ENCODE measurements at places on chromosomes 3 and 15.

GRCh38 chr3:74080056-74080461, 455.3 kb upstream of the PDZRN3 start:
- no peak for DNase-seq

GRCh38 chr3:122392868-122393844, 9.2 kb downstream of the FAM162A start:
- no peak for DNase-seq

DNA sequence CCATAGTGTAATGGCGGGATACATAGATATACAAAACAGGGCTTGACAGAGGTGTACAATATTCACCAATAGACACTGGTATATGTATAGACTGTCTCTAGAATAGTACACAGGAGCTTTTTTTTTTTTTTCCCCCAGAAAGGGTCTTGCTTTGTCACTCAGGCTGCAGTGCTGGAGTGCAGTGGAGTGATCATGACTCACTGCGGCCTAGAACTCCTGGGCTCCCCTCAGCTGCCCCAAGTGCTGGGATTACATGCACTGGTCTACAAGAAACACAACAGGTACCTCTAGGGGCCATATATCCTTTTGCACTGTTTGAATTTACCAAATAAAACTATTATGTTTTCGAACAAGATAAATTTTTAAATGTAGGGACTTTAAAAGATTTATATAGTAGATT, 12.3 kb downstream of the RHOA start:
- DNase-seq: no peak

DNA sequence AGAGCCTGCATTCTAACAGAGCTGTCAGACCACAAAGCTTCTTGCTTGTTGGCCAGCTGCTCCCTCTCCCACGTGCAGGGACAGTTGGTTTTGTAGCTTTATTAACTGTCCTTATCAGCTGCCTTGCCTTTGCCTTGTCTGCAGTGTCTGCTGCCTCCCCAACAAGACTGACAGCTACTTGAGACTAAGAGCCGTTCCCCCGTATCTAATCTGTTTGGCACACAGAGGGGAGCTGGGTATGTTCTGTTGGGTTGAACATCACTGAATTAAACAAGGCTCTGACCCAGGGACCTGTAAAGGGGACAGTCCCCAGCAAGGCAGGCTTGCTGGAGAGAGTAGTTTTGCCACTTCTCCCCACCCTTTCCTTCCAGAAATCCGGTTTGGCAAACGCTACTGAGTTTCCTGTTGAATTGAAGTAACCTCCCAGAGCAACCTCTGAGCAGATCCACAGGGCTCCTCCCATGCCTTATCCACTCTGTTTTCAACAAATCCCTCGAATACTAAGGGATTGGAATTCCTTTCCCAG, 116.1 kb downstream of the ANP32A start:
- DNase-seq: no peak

GRCh38 chr3:30648670-30649357, 42.4 kb downstream of the TGFBR2 start:
- DNase-seq: no peak

GRCh38 chr3:122754929-122755328, 38.7 kb downstream of the HSPBAP1 start:
- DNase-seq: no peak

DNA sequence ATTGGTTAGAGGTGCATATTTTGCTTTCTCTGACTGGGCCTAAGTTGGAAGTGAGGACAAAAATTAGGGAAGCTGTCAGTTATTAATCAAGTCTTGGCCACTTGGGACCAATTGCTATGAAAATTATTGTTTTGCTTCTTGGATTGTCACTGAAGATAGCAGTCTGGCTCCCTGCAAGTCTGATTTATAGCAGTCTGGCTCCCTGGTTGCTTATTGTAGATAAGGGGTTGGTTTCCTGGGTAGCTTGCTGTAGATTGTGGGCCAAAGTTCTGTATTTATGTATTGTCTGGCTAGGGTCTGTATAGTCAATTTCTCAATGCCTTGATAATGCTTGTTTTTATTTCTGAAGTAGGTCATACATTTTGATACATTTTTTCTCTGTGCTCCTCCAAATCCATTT, 13.3 kb upstream of the DRD3 start:
- DNase-seq: no peak

DNA sequence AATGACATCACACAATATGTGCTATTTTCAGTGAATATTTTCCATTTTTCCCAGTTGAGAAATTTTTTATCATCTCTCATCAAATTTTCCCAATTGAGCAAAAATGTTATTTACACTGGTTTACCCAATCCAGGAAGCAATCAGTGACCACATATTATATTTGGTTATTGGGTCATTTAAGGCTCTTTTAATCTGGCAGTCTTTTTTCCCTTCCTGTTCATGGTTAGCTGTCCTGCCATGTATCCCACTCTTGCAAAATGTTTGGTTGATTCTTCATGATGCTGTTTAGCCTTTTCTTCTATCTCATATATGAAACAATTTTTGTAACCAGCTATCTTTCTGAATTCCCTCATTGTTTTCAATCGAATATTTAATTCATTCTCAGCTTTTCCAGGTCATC, 626.0 kb downstream of the RBMS3 start:
- no peak for DNase-seq

Measured in glutamatergic neuron (in vitro differentiated cells).